Vagina (tissue), 2 donors: ENCODE measurements at places on chromosomes 1 and 21.

GRCh38 chr1:8009043-8010002 lies 16.8 kb downstream of the ERRFI1 start:
- H3K27ac ChIP-seq: peak overlapping the region; percentile 22
- H3K4me1 ChIP-seq: peaks cover 35% of the 10 kb centered on the region
- no peak for DNase-seq
- no peaks in the 10 kb centered on the region for H3K27me3 ChIP-seq
- H3K4me3 ChIP-seq: no peak overlapping the region
- H3K36me3 ChIP-seq: no peaks in the 10 kb centered on the region

DNA sequence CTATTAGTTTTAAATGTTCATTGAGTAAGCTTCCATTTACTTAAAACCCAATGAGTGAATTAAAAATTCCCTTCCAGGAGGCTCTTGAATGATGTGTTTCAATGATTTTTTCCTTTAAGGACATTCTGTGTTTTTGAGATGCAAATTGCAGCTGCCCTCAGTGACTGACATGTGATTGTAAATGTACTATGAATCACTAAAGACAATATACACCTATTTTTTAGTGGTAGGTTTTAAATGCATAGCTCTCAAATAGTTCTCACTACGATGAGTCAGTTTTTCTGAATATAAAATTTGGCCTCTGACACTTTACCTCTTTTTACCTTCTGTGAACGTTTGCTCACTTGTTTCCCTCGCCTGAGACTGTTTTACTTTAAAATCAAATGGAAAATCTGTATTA lies 204.7 kb downstream of the BARHL2 start:
- no peak for DNase-seq
- H3K27ac ChIP-seq: no peak overlapping the region
- no peaks in the 10 kb centered on the region for H3K27me3 ChIP-seq
- H3K4me1 ChIP-seq: no peaks in the 10 kb centered on the region
- no peaks in the 10 kb centered on the region for H3K36me3 ChIP-seq

DNA sequence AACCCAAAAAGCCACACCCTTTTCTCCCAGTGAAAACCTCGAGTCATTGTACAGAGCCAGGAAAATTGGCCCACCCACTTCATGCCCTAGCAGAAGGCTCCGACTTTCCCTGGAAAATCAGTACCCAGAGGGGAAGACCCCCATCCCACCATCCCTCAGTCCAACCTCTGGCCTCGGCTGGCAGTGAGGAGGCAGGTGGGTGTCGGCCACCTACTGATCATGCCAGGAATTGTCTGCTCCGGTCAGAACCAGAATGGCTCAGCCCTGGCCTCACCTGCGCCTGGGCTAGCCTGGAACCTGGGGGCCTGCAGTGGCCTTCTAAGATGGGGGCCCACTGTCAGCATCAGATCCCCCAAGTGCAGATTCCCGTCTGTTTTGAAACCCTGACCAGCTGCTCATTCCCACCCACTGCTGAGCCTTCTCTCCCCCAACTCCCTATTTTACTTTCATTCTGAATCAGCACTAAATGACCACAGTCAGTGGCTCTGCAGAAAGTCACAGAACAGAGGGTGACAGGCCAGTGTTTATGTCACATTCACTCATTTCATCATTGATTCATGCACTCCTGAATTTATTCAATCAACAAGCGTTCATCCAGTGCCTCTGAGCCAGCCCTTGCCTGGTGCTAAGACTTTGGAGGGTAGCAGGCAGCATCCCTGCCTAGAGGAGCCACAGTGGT lies 3.0 kb upstream of the S100A9 start:
- DNase-seq: peak; percentile 67
- no peaks in the 10 kb centered on the region for H3K4me1 ChIP-seq
- no peaks in the 10 kb centered on the region for H3K27me3 ChIP-seq
- no peak overlapping the region for H3K27ac ChIP-seq
- H3K4me3 ChIP-seq: no peak overlapping the region
- H3K36me3 ChIP-seq: no peaks in the 10 kb centered on the region

GRCh38 chr21:15729346-15729673 lies 472 bp upstream of the USP25 start:
- no peak for DNase-seq
- H3K27ac ChIP-seq: peak overlapping the region; percentile 88
- H3K27me3 ChIP-seq: no peaks in the 10 kb centered on the region
- H3K4me1 ChIP-seq: peaks cover 31% of the 10 kb centered on the region

GRCh38 chr1:76428028-76428427 lies 353.5 kb downstream of the ST6GALNAC3 start:
- H3K4me3 ChIP-seq: no peak overlapping the region
- H3K4me1 ChIP-seq: no peaks in the 10 kb centered on the region
- no peak for DNase-seq
- H3K27ac ChIP-seq: no peak overlapping the region
- H3K27me3 ChIP-seq: no peaks in the 10 kb centered on the region
- H3K36me3 ChIP-seq: no peaks in the 10 kb centered on the region
